Natural killer cell treated with Interleukin-12 subunit alpha and Interleukin-12 subunit beta and Interleukin-15 and Interleukin-18, amount 100 ng/mL, for 72 hours (primary cell): ENCODE measurements at places on chromosomes 1 and 21. TPM values are rescaled to one million over a fixed set of nuclear protein-coding genes. Genes with fewer than 3 reads are reported as not detected.
A peak's percentile ranks its signal among the peaks of the same experiment; 100 is the strongest.

DNA sequence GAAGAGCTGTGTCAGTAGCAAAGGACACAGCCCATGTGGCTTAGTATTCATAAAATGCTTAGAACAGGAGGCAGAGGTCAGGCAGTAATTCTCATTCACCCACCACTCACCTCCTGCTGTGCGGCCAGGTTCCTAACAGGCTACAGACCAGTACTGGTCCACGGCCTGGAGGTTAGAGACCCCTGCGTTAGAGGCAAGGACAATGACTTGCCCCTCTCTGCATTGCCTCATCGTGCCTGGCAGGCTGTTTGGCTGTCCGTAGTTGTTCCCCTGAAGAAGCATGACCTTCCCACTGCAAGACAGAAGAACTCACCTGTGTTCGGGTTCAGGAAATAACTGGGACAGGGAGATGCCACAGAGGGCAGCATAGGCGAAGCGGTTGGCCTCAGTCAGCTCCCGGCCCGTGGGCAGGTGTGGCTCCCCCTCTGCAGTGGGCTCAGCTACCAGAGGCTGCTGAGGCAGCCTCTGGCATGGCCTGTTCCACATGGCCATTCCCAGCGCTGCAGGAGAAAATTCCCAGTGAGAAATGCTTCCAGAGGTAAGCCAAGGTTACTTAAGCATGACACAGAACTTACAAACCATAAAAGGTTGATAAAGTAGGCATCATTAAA, 19.3 kb downstream of the TMCO4 start:
- H3K4me3 ChIP-seq: no peak overlapping the region
- H3K4me1 ChIP-seq: peaks cover under 1% of the 10 kb centered on the region
- H3K27me3 ChIP-seq: no peaks in the 10 kb centered on the region
- DNase-seq: no peak

DNA sequence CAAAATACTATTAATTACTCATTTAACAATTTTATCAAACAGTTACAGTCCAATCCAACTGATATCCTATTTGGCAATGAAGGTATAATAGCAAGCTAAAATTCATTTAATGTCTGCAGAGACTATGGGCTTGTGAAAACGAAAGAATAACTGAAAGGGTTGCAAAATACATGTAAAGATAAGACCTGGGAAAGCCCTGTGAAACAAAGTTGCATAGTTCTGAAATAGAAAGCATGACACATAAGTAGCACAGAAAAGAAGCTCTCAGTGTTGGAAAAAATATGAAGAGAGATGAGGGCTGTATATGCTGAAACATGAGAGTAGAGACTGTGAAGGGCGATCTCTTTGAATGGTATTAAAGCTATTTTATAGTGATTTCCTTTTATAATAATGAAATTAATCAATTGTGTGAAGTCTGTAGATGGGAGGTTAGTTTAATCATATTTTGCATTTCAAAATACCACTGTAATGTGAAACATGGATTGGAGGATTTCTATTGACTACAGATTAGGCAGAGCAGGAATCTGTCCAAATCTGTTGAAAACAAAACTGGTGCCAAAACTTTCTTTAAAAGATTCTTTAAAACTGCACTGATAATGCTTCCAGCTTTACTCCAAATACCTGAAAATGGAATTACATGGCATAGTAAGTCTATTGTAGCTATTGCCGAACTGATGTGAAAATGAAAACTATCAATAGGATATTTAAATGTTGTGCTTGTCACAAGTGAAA, 1518.9 kb upstream of the B3GALT2 start:
- no peaks in the 10 kb centered on the region for H3K4me1 ChIP-seq
- H3K27ac ChIP-seq: no peak overlapping the region
- DNase-seq: no peak
- no peak overlapping the region for H3K4me3 ChIP-seq
- no peaks in the 10 kb centered on the region for H3K27me3 ChIP-seq

DNA sequence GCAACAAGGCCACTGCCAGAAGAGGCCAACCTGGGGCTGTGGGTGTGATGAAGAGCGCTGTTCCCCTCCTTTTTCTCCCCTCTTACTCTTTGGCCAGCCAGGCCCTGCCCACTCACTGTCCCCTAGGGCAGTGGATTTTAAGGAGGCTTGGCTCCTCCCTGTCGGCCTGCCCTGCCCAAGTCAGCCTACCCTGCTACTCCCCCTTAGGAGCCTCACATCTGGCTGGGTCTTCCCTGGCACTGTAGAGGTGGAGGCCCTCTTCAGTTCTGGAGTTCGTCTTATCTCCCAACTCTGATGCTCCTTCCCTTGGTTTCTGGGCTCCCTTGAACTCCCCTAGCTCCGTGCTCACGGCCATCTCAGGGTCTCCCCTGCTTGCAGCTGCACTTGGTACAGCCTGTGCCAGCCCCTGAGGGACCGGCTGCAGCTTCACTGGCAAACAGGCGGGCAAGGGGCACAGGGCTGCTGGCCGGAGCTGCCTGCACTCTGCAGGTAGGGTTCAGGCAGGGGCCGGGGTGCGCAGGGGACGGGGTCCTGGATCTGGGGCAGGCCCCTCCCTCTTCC, 4.0 kb downstream of the AMPD2 start:
- H3K27me3 ChIP-seq: no peaks in the 10 kb centered on the region
- H3K4me3 ChIP-seq: peak overlapping the region; percentile 15
- DNase-seq: no peak
- H3K36me3 ChIP-seq: no peaks in the 10 kb centered on the region
- peaks cover 24% of the 10 kb centered on the region for H3K4me1 ChIP-seq
- H3K27ac ChIP-seq: peak overlapping the region; percentile 90

DNA sequence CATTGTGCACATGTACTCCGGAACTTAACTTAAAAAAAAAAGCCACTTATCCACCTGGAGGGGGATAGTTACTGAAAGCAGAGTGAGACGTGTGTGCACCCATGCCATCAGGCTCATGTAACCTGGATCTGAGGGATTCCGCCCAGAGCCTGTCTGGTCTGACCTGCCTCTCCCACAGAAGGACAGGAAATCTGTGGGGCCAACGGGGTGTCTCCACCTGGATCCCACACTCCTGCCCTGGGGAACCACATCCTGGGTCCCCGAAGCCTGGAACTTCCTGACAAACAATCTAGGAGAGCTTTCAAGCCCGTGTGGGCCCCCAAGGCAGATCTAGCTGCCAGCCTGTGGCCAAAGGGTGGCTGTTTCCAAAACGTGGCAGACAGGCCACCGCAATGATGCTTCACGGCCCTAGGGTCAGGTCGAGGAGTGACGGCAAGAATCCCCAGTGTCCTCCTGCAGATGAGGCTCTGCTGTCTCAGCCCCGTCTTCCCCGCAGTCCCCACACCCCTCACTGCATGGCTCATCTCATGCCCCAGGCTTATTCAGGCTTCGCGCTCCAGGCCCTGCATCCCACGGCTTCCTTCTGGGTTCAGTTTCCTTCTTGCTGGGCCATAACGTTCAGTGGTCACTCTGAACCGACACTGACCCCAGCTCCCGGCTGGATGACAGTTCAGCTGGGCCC, 21.0 kb upstream of the PCBP3 start:
- H3K27ac ChIP-seq: no peak overlapping the region
- no peaks in the 10 kb centered on the region for H3K36me3 ChIP-seq
- no peaks in the 10 kb centered on the region for H3K4me1 ChIP-seq
- no peak for DNase-seq
- peaks cover 27% of the 10 kb centered on the region for H3K27me3 ChIP-seq

DNA sequence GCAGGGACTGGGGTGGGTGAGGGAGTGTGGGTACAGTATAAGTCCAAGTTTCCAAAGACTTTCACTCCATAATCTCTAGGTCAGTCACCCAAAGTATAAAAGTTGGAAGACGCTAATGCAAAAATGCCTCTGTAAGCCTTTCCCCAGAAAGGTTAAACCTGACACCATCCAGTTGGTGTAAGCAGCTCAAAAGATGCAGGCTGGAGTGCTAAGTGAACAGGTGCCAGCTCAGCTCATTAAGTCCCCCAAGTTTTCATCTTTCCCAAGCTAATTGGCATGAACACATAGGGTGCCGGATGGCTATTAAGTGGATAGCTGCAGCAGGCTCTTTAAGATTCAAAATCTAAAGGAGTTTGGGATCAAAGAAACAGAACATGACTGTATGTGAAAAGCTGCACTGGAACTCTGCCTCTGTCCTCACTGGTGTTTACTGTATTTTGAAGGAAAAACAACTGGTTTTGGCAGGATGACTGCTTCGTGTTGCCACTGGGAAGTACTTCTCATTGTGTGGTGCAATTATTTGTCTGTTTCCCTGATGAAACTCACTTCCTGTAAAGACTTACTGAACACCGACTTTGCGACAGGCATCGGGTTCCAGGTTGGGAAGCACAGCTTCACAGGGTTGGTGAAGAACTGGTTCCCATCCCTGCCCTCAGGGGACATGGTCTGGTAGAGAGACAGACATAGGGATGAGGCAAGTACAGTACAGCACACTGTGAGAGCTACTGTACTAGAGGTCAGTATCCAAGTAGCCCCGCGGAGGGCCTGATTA, 152.7 kb downstream of the DAB1 start:
- no peak for DNase-seq
- no peak overlapping the region for H3K4me3 ChIP-seq
- H3K36me3 ChIP-seq: no peaks in the 10 kb centered on the region
- H3K4me1 ChIP-seq: no peaks in the 10 kb centered on the region
- H3K27ac ChIP-seq: no peak overlapping the region

DNA sequence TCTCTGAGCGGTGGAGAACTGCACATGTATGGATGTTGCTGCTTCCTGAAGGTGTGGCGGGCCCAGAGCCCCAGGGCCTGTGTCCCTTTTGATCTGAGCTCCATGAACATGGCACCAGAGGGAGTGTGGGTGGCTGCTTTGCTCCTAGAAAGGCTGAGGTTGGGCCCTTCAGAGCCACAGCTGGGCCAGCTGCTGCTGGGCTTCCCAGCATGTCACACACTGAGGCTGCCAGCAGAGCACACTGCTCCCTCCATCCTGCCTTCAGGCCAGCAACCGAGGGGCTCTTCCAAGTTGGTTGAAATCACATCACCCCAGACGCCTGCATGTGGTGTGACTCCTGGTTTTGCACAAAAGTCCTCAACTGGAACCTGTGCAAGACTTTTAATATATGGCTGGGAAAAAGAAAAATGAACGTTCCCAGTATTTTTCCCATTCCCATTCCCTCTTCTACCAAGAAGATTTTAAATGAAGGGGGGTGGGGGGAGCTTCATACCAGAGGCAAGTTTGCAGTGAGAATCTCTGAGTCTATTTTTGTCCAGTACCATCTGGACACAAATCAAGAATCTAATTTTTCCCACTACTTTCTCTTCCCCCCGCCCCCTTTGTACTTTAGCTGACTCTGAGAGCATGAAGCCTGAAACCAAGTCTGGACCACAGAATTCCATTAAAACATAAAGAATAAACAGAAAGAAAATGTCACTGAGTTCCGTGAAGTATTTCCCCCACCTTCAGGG, 26.2 kb upstream of the NGF start:
- no peaks in the 10 kb centered on the region for H3K36me3 ChIP-seq
- H3K27ac ChIP-seq: no peak overlapping the region
- no peak for DNase-seq
- H3K27me3 ChIP-seq: peaks cover 13% of the 10 kb centered on the region

GRCh38 chr1:93667642-93668041, 14.0 kb downstream of the BCAR3 start:
- no peak overlapping the region for H3K27ac ChIP-seq

GRCh38 chr1:24748191-24749121, 3.2 kb downstream of the CLIC4 start:
- no peak overlapping the region for H3K27ac ChIP-seq
- H3K27me3 ChIP-seq: peaks cover 3% of the 10 kb centered on the region
- H3K36me3 ChIP-seq: no peaks in the 10 kb centered on the region

- peaks cover 77% of the 10 kb centered on the region for H3K4me1 ChIP-seq
- peak overlapping the region; percentile 52 for H3K27ac ChIP-seq
- peak overlapping the region; percentile 57 for H3K4me3 ChIP-seq
- DNase-seq: no peak
- H3K27me3 ChIP-seq: no peaks in the 10 kb centered on the region
These were observed 72.4 kb downstream of the JAK1 start for GRCh38 chr1:64893921-64894320.

DNA sequence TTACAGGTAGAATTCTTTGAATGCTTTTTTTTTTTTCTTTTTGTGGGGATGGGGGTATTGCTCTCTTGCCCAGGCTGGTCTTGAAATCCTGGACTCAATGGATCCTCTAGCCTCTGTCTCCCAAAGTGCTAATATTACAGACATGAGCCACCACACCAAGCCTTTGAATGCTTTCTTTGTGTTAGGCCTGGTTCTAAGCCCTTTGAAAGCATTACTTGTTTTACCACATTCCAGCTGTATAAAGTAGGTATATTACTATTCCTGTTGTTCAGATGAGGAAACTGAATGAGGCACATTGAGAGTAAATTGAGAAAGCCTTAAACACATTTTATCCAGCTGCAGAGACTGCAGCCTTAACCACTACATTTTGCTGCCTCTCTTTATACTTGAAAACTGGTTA, 841.8 kb upstream of the ADGRL4 start:
- no peaks in the 10 kb centered on the region for H3K27me3 ChIP-seq
- H3K4me1 ChIP-seq: no peaks in the 10 kb centered on the region
- no peak for DNase-seq
- H3K36me3 ChIP-seq: peaks cover 4% of the 10 kb centered on the region

- DNase-seq: no peak
- H3K4me3 ChIP-seq: no peak overlapping the region
- H3K27ac ChIP-seq: no peak overlapping the region
- H3K27me3 ChIP-seq: no peaks in the 10 kb centered on the region
- no peaks in the 10 kb centered on the region for H3K36me3 ChIP-seq
- H3K4me1 ChIP-seq: no peaks in the 10 kb centered on the region
These were observed 38.4 kb downstream of the RAP1GAP start for GRCh38 chr1:21630571-21631343.

GRCh38 chr1:226444901-226445300, 37.0 kb upstream of the PARP1 start:
- peaks cover 6% of the 10 kb centered on the region for H3K27me3 ChIP-seq
- H3K27ac ChIP-seq: no peak overlapping the region
- peaks cover 20% of the 10 kb centered on the region for H3K4me1 ChIP-seq
- H3K4me3 ChIP-seq: peak overlapping the region; percentile 2

DNA sequence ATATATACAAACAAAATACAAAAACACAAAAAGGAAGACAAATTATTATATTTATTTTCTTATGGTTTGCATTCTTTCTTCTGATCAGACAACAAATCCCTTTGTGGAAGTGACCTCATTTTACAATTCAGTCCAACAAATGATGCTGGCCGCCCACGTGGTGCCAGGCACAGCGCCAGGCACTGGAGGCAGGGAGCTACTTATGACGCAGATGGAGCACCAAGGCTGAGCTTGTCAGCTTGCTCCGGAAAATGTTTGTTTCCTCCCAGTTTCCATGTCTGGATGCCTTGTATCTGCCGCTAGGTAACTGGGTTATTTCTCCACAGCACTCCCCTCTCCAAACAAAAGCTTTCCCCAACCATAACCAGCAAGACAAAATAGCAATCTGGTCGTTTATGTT, 30.7 kb upstream of the CD34 start:
- no peaks in the 10 kb centered on the region for H3K4me1 ChIP-seq
- no peaks in the 10 kb centered on the region for H3K36me3 ChIP-seq
- H3K27ac ChIP-seq: no peak overlapping the region
- H3K27me3 ChIP-seq: peaks cover 34% of the 10 kb centered on the region
- no peak for DNase-seq

GRCh38 chr1:157356601-157357000, 195.7 kb downstream of the FCRL5 start:
- no peak overlapping the region for H3K27ac ChIP-seq
- H3K36me3 ChIP-seq: no peaks in the 10 kb centered on the region
- H3K4me3 ChIP-seq: no peak overlapping the region
- H3K4me1 ChIP-seq: peaks cover 5% of the 10 kb centered on the region

MPL gene
- not detected for total RNA-seq

FDPS gene
- total RNA-seq: 251 TPM

HCN3 gene
- 4.7 TPM for total RNA-seq

FCRL1 gene
- not detected for total RNA-seq

HRNR gene
- not detected for total RNA-seq

CR1L gene
- total RNA-seq: not detected

FLG gene
- total RNA-seq: not detected

KHDRBS1 gene
- 156 TPM for total RNA-seq

FAM151A gene
- not detected for total RNA-seq
